CD8-positive, alpha-beta T cell (primary cell): ENCODE measurements at places on chromosomes 1 and 21.

DNA sequence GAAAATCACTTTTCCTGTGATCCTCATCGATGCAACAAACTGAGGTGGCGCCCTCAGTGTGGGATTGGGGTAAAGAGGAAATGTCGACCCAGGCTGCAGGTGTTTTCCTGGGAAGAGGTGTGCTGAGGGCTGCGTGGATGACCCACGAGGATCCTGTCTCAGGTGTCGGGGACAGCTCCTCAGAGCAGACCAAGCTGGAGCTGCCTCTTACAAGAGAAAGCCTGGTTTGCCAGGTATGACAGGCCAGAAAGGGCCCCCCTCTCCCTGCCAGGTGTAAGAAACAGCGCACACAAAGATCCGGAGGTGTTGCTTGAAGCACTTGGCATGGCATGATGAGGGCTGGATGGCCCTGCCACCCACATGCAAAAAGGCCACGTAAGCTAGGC lies 12.6 kb downstream of the FHAD1 start:
- DNase-seq, result no peak

- peak; percentile 63 for DNase-seq
Observed at GRCh38 chr1:15323351-15323988, 76.4 kb downstream of the FHAD1 start.

DNA sequence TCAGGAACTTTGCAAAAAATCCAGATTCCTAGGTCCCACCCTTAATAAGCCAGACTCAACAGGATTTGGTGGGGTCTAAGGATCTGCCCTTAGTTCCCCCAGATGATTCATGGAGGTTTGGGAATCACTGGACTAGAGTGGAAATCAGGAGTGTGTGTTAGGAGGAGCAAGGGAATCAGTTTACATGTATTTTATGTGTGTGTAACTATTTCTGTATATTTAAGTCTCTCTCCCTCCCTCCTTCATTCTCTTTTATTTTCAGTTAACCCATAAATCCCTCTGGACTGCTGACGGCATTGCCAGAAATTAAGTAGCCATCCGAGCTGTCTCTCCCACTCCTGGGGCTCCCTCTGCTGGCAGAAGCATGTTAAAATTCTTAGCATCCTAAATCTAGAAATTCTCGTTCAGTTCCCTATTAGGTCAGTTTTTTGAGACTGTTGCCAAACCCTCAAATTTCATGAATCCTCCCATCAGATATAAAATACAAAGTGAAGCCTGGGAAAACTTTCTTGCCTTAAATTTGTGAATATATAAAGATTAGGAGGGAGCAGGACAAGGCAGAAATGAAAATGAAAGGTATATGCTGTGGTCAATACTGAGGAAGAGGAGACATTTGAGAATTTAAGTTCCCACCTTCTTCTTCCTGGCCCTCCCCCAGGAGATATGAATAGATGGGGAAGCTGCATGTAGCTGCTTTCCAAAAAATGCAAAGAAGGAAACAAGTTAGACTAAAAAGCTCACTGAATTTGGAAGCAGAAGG lies 11.7 kb upstream of the HSD11B1 start:
- DNase-seq, result peak; percentile 71

GRCh38 chr21:23633447-23633940 lies 1973.8 kb downstream of the MRPL39 start:
- no peak for DNase-seq

DNA sequence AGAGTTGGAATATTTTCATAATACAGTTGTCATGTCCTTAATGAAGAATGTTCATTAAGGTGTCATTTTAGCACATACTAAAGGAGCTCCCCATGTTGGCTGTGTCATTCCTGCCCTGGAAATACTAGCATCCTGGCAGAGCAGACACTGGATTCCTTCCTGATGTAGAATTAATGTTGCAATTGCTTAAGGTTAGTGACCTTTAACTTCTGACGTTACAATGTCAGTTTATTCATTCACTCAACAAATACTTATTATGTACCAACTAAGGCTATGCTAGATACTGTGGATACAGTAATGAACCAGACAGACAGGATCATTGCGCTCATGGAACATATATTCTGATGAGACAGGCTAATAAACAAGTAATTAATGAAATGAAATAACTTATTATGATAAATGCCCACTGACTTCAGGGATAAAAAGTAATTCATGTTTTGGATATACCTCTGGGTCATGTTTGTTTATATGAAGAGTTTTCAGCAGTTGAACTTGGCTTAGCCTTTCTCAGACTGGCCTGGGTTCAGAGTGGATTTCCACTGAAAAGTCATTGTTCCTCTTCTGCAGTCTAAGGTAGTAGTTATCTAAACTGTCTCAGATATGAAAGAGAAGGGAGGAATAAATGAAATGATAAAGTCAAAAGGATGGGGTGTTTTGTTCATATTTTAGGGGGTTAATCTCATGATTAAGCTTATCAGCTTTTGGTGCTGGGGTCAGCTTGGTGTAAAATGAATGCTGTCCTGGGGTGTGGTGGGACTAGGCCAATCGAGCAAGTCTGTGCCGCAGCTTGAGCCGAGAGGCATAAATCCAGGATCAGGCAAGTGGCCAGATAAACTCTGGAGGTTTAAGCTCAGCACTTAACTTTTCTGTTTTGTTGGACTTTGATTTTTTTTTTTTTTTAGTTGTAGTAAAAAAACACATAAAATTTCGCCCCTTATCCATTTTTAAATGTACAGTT lies 43.3 kb upstream of the KCNQ4 start:
- DNase-seq, result no peak

DNA sequence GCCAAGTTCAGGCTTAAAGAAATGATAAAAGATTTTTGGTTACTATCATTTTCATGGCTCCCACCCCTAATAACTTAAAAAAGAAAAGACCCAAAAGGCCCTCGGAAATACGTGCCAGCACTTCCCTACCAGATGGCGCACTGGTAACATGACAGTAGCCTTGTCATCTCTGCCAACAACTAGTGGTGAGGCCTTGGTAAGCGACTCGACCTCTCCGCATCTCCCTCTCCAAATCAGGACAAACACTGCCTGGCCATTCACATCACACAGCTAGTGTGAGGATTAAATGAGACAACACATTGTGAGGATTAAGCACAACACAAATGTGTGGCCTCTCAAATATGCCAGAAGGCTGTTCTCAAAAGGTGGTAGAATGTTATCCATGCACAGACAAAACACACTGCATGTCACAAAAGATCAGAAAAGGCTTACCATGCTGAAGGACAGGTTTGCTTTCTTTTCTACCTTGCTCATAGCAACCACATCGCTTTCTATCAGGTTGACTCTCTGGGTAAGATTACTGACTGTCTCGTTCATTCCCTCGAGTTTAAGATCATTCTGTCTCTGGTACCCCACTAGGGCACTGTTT lies 16.4 kb downstream of the TEX38 start:
- DNase-seq, result no peak

DNA sequence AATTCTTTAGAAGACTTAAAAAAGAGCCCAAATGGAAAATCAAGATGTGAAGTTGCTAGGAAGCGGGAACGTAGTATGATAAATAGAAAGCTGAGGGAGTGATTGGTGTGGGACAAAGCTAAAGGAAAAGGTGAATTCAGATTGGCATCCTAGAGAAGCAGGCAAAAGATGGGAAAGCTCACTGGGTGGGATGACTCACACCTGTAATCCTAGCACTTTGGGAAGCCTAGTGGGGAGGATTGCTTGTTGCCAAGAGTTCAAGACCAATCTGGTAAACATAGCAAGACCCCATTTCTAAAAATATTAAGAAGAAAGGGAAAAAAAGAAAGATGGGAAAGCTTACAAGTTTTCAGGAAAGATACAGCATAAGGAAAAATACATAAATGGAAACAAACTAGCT lies 1.8 kb downstream of the MRPS21 start:
- DNase-seq, result no peak

GRCh38 chr1:245942856-245943255 lies 564.2 kb downstream of the SMYD3 start:
- no peak for DNase-seq

- DNase-seq, result no peak
Observed at GRCh38 chr1:237867380-237867888, 23.3 kb downstream of the ZP4 start.

DNA sequence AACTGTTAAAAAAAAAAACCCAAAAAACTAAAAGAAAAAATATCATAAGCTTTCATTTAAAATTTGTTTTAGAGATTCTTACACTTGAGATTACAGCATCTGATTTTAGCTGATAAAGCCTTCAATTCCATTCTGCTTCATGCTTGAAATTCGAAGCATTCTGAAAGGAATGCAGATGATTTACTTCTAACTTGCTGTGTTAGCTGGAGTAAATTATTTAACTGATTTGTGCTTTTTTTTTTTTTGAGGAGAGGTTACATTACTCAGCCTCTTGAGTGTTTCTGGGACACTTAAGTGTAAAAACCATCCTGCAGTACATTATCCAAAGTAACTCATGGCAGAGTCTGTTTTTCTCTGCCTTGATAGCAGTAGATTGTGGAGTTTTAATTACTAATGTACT lies 4.5 kb upstream of the TRIM67 start:
- no peak for DNase-seq
